Mesenchymal stem cell (in vitro differentiated cells and primary cell): ENCODE measurements at places on chromosomes 6 and 20.

DNA sequence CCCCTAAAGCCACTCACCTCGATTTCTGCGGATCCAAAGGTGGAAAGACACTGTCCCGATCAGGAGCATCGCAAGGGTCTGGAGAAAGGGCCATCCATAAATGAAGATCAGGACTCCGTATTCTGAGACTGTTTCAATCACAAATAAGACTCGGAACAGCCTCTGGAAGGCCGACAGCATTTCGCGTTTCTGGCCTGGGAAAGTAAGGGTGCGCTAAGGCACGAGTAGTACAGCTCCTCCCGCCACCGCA lies 44.6 kb downstream of the DPPA5 start:
- H3K27me3 ChIP-seq: peaks cover under 1% of the 10 kb centered on the region
- no peaks in the 10 kb centered on the region for H3K36me3 ChIP-seq
- peak overlapping the region; percentile 96 for H3K4me3 ChIP-seq
- H3K4me1 ChIP-seq: peaks cover 15% of the 10 kb centered on the region
- no peak for DNase-seq

DNA sequence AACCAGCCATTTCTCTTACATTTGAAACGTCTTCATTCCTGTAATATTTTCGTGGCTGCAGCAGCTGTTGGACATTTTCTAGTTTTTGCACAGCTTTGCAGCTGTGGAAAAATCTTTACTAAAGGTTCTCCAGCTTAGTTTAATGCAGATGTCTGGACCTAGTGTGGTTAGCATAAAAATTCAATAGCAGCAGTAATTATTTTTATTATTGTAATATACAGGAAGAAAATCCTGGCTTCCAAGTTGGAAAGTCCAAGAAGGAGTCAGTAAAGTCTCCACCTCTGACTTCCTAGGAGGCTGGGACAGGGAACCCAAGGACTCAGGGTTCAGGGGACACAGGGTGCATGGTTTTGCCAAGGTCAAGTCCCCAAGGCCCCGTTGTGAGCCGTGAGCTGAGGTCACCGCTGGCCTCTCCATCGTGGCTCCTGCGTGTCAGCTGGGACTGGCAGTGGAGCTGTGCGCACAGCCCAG lies 230.6 kb downstream of the FNDC1 start:
- no peak overlapping the region for H3K4me3 ChIP-seq
- no peak for DNase-seq
- no peaks in the 10 kb centered on the region for H3K4me1 ChIP-seq
- H3K27me3 ChIP-seq: peaks cover 8% of the 10 kb centered on the region
- H3K36me3 ChIP-seq: no peaks in the 10 kb centered on the region

GRCh38 chr6:37757381-37757780 lies 59.7 kb upstream of the MDGA1 start:
- no peak for DNase-seq
- no peak overlapping the region for H3K27ac ChIP-seq
- peaks cover 33% of the 10 kb centered on the region for H3K27me3 ChIP-seq
- no peaks in the 10 kb centered on the region for H3K4me1 ChIP-seq
- no peak overlapping the region for H3K4me3 ChIP-seq

GRCh38 chr6:25558155-25558817 lies 93.7 kb upstream of the SCGN start:
- no peaks in the 10 kb centered on the region for H3K36me3 ChIP-seq
- H3K27me3 ChIP-seq: no peaks in the 10 kb centered on the region
- H3K4me1 ChIP-seq: no peaks in the 10 kb centered on the region

DNA sequence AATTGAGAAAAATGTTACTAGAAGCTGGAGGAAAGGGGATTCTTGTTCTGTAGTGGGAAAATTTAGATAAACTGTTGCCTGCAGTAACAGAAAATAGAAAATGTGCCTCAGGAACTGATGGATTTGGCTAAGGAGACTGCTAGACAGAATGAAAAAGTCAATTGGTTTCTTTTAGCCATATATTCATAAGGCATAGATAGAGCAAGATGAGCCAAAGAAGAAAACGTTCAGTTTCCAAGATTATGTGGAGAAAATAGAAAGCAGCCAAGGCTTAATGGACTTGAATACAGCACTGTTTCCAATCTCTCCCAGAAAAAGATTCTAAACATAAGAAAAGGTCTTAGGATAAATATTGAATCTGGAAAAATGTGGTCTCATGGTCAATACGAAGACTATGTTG lies 115.1 kb upstream of the TCF21 start:
- no peak for DNase-seq
- H3K27me3 ChIP-seq: no peaks in the 10 kb centered on the region
- no peak overlapping the region for H3K4me3 ChIP-seq
- H3K36me3 ChIP-seq: no peaks in the 10 kb centered on the region
- no peak overlapping the region for H3K27ac ChIP-seq

DNA sequence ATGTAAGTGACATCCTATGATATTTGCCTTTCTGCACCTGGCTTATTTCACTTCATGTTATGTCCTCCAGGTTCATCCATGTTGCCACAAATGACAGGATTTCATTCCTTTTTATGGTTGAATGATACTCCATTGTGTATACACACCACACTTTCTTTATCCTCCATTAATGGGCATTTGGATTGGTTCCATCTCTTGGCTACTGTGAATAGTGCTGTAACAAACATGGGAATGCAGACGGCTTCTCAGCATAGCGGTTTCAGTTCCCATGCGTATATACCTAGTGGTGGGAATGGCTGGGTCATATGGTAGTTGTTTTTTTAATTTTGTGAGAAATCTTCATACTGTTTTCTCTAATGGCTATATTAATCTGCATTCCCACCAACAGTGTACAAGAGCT lies 14.8 kb downstream of the MTHFD1L start:
- H3K36me3 ChIP-seq: peaks cover 22% of the 10 kb centered on the region
- H3K27me3 ChIP-seq: no peaks in the 10 kb centered on the region
- H3K4me3 ChIP-seq: no peak overlapping the region
- peaks cover 4% of the 10 kb centered on the region for H3K4me1 ChIP-seq
- DNase-seq: no peak

- peak within 1 kb of the TSS; percentile 83 for H3K27ac ChIP-seq
- peak within 1 kb of the TSS; percentile 91 for H3K4me3 ChIP-seq
- DNase-seq: peak; percentile 90
- peaks cover 25% of the 10 kb centered on the region for H3K4me1 ChIP-seq
- H3K36me3 ChIP-seq: peaks cover 46% of the 10 kb centered on the region
Observed at GRCh38 chr6:33410711-33411631, at the start of gene PHF1. TSS of gene PHF1 (plus strand) at chr6:33411014. CDS start at chr6:33412264, 1,250 bp downstream.

- H3K36me3 ChIP-seq: no peaks in the 10 kb centered on the region
- H3K27ac ChIP-seq: no peak overlapping the region
- peaks cover 66% of the 10 kb centered on the region for H3K27me3 ChIP-seq
Observed at GRCh38 chr20:56952258-56953047, 314.0 kb downstream of the BMP7 start.

GRCh38 chr6:114284281-114284680 lies 58.5 kb downstream of the HS3ST5 start:
- H3K4me1 ChIP-seq: no peaks in the 10 kb centered on the region
- no peak overlapping the region for H3K4me3 ChIP-seq
- H3K36me3 ChIP-seq: no peaks in the 10 kb centered on the region

GRCh38 chr6:108555399-108556052 lies 5.2 kb upstream of the FOXO3 start:
- H3K36me3 ChIP-seq: no peaks in the 10 kb centered on the region
- no peaks in the 10 kb centered on the region for H3K27me3 ChIP-seq
- DNase-seq: no peak
- H3K27ac ChIP-seq: no peak overlapping the region
- peaks cover 6% of the 10 kb centered on the region for H3K4me1 ChIP-seq

GRCh38 chr20:20930500-20930899 lies 175.7 kb downstream of the LINC00237 start:
- no peak for DNase-seq
- no peaks in the 10 kb centered on the region for H3K4me1 ChIP-seq
- H3K27me3 ChIP-seq: no peaks in the 10 kb centered on the region
- no peak overlapping the region for H3K27ac ChIP-seq

GRCh38 chr20:12289465-12289864 lies 371.8 kb downstream of the BTBD3 start:
- no peaks in the 10 kb centered on the region for H3K36me3 ChIP-seq
- H3K27ac ChIP-seq: no peak overlapping the region
- DNase-seq: no peak
- no peaks in the 10 kb centered on the region for H3K27me3 ChIP-seq

GRCh38 chr6:130259140-130259539 lies 36.4 kb upstream of the SAMD3 start:
- no peak for DNase-seq
- no peaks in the 10 kb centered on the region for H3K4me1 ChIP-seq
- H3K27ac ChIP-seq: no peak overlapping the region
- no peaks in the 10 kb centered on the region for H3K27me3 ChIP-seq
- no peak overlapping the region for H3K4me3 ChIP-seq

DNA sequence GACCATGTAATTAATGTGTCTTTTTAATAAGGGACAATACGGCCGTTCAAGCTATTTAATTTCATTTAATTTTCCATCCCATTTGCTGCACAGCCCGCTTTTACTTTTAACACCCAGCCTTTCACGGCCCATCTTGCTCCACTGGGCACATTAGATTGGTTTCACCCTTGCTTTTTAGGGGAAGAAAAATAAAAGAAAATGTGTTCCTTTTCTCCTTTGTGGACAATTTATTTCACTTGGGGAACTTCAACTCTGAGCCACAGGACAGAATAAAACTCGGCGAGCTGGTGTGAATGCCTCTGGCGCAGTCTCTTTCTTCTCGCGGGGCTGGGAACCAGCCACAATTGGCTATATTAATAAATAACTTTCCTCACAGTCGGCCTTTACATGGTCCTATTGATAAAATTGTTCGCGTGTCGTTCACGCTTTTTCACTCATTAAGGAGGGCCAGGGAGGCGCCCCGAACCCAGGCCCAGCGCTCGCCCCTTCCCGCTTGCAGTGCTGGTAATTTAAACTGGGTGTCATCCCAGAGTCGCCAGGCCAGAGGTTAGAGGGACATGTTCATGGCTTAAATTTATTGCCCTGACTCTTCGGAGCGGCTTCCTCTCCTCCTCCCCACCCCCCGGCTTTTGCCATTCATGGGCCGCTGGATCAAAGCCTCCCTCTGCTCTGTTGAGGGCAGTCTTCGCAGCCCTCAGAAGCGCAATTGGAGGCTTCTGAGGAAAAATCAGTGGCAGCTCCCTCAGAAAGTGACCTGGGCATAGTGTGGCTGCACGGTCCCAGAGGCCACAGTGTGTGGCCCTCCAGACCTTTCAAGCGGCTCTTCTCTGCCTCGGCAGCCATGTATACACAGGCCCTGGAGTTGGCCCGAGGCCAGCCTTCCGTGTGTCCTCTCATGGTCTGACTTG lies 2.2 kb upstream of the PRDM13 start:
- peaks cover 92% of the 10 kb centered on the region for H3K27me3 ChIP-seq
- H3K36me3 ChIP-seq: no peaks in the 10 kb centered on the region
- DNase-seq: no peak
- H3K27ac ChIP-seq: no peak overlapping the region
- H3K4me1 ChIP-seq: peaks cover 18% of the 10 kb centered on the region

DNA sequence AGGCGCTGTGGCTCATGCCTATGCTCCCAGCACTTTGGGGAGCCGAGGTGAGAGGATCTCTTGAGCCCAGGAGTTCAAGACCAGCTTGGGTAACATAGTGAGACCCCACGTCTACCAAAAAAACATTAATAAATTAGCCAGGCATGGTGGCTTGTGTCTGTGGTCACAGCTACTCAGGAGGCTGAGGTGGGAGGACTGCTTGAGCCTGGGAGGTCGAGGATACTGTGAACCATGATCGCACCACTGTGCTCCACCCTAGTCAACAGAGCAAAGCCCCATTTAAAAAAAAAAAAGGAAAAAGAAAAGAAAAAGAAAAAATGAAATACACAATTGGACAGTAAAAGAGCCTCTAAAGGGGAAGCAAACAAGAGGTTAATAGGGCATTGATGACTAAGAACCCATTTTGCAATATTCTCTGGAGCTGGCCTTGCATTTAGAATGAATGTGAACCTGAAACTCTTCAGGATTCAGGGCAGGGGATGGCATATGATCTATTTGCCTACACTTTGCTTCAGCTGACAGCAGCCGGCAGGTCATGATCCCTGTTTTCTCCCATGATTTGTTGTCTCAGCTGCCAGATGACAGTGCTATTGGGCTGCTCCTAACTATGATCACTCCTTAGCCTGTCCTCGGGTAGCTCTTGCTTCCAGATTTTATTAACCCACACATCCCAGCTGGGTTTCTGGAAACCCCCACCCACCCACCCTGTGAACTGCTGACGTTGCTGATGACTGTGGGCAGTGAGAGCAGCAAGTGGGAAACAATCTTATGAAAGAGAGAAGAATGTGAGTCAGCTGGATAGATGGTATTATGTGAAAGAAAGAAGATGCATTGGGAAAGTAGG lies 83.8 kb upstream of the ELOVL5 start:
- peaks cover 2% of the 10 kb centered on the region for H3K4me1 ChIP-seq
- no peaks in the 10 kb centered on the region for H3K36me3 ChIP-seq
- H3K27me3 ChIP-seq: no peaks in the 10 kb centered on the region
- H3K4me3 ChIP-seq: no peak overlapping the region

DNA sequence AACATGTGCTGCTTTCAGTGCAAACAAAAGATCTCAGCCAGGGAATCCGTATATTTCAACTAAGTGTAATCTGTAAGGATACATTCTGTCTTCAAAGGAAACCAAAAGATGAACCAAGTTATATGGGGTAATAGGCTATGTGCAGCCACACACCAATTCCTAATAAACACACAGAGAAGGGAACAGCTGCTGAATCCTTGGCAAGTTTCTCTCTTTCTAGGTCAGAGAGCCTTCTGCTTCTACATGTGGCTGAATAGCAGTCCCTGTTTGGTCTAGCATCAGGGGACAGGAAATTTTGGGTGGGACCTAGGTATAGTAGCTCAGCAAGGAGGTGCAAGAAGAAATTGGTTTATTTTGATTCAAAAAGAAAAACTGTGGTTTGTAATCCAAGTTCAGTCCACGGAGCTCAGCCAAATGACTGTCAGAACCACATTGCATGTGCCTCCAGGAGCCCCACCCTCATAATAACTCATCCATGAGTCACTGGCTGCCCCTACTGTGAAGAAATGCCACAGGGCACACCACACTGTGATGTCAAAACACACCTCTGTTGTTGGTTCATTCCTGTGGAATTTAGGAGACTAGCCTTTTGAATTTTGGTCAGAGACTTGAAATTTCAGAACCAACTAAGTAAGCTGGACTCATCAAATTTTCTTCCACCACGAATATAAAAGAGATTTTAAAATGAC lies 21.1 kb downstream of the SPTLC3 start:
- peak; percentile 60 for DNase-seq
- H3K4me3 ChIP-seq: no peak overlapping the region
- H3K36me3 ChIP-seq: peaks cover 4% of the 10 kb centered on the region
- peak overlapping the region; percentile 98 for H3K27ac ChIP-seq
- no peaks in the 10 kb centered on the region for H3K27me3 ChIP-seq

- no peak overlapping the region for H3K4me3 ChIP-seq
- no peaks in the 10 kb centered on the region for H3K27me3 ChIP-seq
- no peaks in the 10 kb centered on the region for H3K4me1 ChIP-seq
- peak; percentile 75 for DNase-seq
Observed at GRCh38 chr6:75893058-75893775, 144.2 kb downstream of the MYO6 start.

GRCh38 chr20:10786678-10787077 lies 112.9 kb upstream of the JAG1 start:
- no peak for DNase-seq
- H3K4me1 ChIP-seq: peaks cover 1% of the 10 kb centered on the region
- no peaks in the 10 kb centered on the region for H3K36me3 ChIP-seq
- no peak overlapping the region for H3K4me3 ChIP-seq
- H3K27ac ChIP-seq: no peak overlapping the region
- no peaks in the 10 kb centered on the region for H3K27me3 ChIP-seq
